Omental fat pad (tissue), 4 donors: ENCODE measurements at places on chromosomes 5 and 9.

- no peak for DNase-seq
Observed at GRCh38 chr9:114016101-114016500, 62.0 kb downstream of the AMBP start.

GRCh38 chr9:136358016-136358415 is 5.5 kb downstream of the DNLZ start:
- no peak for DNase-seq

- no peak for DNase-seq
Observed at GRCh38 chr5:25056836-25057235, 412.1 kb upstream of the CDH10 start.

- DNase-seq = no peak
Observed at GRCh38 chr5:77015938-77016569, 14.2 kb upstream of the AGGF1 start.

DNA sequence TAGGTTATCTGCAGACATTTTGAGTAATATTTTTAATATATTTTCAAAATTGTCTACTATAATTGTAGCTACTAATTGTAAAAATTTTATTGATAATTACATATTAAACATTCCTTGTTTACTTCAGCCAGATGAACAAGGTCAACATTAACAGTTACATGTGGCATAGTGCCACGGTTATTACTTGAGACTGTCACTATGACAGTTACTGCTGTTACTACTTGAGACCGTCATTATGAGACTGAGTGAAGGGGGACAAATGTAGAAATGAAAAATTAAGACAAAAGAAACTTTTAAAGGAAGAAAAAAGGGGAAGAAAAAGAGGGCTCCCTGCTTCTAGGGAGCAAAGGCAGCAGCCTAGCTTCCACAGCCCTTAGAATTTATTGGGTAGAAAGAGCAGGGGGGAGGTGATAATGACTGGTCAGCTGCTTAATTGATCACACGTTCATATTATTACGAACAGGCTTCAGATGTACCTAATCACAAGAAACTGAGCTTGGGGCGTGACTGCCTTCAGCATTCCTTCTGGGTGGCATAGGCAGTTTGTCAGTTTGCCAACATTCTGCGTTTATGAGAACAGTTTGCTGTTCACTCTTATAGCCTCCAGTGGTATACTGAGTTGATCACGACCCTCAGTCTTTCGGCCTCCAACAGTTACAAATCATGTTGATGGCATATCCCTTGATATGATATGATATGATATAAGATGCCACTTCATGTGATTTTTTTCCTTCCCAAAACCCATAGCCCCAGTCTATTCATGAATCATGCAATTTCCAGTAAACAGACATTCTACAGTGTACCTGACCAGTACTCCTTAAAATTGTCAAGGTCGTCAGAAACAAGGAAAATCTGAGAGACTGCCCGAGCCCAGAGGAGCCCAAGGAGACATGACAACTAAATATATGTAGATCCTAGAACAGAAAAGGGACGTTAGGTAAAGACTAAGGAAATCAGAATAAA is 13.1 kb downstream of the MARCHF6 start:
- no peak for DNase-seq
